ENCODE measurements at places on chromosomes 4 and X.
A peak's percentile ranks its signal among the peaks of the same experiment; 100 is the strongest.

DNA sequence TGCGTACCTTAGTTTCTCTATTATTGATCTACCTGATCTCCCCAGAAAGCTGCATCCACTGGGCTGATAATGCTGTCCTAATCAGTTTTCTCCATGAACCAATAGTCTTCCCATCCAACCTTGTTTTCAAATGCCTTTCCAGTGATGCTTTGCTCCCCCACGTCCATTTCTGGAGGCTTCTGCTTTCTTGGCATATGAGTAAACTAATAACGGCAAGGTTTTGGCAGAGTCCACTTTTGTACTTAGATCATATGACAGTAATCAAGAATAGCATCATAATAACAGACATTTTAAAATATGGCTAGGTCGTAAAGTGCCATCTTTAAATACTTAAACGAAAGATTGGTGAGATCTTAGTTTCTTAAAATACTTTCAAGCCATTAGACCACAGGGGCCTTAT lies 38.4 kb upstream of the FAM9B start:
- DNase-seq, result no peak

- DNase-seq, result no peak
Observed at GRCh38 chrX:374596-374995, 12.1 kb downstream of the PPP2R3B start.

- DNase-seq, result peak; percentile 48
Observed at GRCh38 chr4:3387154-3387942, 54.4 kb upstream of the HGFAC start.

DNA sequence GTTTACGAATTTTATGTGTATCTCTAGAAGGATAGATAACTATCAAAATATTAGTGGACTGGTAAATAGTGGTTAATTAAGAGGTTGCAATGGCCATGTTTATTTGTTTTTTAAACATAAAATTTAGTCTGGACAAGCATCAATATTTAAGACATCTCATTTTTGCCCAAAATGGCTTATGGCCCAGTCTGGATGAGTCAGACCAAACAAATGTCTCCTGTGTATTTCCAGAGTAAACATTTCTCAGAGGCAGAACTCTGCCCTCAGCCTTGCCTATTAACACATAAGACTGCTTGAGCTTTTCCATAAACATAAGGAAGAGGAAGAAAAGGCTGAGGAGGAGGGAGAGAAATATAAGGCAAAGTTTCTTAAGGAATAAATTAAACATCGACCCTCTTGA lies 277.1 kb upstream of the DIAPH2 start:
- no peak for DNase-seq

- DNase-seq, result no peak
Observed at GRCh38 chr4:138053641-138054301, 188.4 kb downstream of the SLC7A11 start.

- no peak for DNase-seq
Observed at GRCh38 chrX:117898226-117898625, 218.4 kb downstream of the KLHL13 start.

- no peak for DNase-seq
Observed at GRCh38 chrX:116009861-116010710, 160.5 kb upstream of the AGTR2 start.

GRCh38 chrX:153513265-153513664 lies 4.2 kb upstream of the ATP2B3 start:
- no peak for DNase-seq

GRCh38 chr4:168560184-168561180 lies 63.6 kb downstream of the PALLD start:
- no peak for DNase-seq

GRCh38 chr4:72971572-72971971 lies 97.9 kb downstream of the COX18 start:
- no peak for DNase-seq

DNA sequence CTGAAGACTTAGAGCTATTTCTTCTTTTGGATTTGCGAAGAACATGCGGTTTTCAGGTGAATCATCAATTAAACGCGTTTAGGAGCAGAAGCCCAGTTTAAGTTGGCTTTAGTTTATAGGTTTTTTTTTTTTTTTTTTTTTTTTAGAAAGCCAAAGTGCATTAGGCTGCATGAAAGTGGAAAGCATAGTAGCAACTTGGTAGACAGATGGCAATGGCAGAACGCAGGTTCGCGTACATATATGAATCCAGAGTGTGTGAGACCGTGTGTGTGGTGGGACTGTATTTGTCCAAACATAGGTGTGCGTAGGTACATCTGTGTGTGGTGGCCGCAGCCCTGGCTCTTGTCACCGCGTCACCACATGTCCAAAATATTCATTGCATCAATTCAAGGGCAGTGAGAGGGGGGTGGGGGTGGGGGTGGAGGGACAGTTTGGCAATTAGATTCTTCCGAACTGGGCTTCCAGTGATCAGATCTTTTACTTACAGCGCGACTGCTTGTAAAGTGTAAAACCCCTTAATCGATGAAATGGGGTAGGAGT lies 901 bp downstream of the JADE1 start:
- DNase-seq, result peak; percentile 48

DNA sequence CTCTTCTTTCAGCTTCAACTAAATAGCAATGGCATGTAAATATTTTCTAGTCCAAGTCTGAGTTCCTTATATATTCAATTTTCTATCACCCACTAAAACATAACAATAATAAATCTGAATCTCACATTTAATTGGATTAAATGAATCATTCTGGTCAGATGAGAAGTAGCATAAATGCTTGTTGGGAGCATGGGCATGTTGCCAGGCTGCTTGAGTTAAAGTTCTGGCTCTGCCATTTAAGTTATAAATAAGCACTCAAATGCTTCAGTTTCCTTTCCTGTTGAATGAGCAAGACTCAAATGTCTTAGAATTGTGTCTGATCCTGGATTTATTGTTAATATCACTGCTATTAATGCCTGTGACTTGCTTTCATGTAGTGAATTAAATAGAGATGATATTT lies 496.3 kb downstream of the STPG2 start:
- no peak for DNase-seq

DNA sequence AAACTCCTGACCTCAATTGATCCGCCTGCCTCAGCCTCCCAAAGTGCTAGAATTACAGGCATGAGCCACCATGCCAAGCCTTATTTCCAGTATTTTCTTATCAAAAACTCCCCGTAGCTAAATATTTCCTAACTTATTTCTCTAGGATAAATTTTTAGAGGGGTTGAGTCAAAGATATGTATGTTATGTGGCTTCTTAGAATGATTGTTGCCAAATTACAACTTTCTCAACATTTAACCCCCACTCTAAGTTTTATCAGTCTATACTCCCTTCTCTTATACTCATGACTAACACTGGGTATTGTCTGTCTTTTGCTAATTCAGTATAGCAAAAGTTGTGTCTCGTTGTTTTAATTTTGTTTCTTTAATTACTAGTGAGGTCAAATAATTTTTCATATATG lies 187.7 kb upstream of the LNX1 start:
- DNase-seq, result no peak

GRCh38 chr4:81509822-81510221 lies 38.1 kb upstream of the RASGEF1B start:
- DNase-seq, result no peak

DNA sequence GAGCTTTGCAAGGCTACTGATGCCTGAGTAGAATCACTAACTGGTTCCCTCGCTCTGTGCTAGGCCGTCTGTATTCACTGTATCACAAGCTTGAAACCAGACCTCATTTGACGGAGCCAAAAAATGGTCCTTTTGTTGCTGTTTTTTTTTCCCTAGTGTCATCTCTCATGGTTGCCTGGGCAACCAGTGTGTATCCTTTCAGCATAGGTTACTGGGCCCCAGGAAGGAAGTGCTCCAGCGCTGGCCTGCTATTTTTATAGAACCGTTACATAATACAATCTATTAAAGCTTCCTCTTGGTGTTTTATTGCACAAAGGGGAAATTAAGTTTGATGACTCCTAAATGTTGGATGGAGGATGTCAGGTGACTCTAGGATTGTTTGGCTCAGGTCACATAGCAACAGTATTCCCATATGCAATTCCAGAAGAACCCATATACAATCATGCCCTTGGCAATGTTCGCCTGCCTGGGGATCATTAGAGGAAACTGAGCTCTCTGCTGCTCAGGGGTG lies 220.4 kb downstream of the SPRY1 start:
- DNase-seq, result peak; percentile 68

DNA sequence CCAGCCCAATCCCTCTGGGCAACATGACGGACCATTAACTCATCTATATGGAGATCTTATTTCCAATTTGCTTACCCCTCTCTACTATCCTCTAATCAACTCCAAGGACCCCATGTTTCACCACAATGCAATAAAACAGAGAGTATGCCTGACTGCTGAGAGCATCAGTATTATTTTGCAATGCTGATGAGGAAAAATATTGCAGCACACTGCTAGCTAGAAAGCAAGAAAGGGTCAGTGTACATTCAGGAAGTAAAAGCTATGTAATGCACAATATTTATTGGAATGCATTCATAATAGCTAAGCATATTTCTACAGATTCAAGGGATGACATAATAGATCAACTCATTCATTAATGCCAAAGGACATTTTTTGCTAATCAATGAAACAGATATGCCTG lies 33.2 kb downstream of the ARAP2 start:
- no peak for DNase-seq

DNA sequence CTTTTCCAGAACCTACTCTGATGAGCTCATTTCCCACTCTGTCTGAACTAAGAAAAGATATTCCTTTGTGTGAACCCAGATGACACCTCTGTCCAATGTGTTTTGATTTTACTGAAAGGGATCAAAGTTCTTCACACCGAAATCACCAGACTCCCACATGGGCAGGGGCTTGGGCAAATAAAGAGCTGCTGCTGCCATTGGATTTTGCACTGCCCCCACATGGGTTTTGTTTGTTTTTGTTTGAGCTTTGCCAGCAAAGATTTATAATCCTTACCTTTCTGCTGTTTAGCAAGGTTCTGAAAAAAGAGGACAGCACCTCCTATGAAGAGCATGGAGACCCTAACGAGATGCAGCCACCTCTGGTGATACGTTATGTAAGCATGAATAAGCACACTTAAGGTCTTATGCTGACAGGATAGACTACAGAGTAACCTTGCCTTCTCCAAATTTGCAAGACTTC lies 44.3 kb downstream of the HSD17B13 start:
- DNase-seq, result no peak

DNA sequence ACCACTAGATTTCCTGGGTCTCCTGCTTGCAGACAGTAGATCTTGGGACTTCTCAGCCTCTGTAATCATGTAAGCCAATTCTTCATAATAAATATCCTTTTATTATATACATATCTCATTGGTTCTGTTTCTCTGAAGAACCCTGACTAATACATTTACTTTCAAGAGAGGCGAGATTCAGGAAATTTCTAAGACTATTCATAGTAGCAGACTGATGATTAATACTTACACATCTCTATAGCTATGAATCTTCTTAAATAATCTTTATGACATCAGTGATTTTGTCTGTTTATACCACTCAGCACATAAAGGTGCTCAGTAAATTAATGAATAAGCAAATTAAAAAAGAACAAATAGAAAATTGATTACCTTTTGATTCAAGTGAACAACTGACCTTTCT lies 682.3 kb upstream of the GRID2 start:
- DNase-seq, result no peak

GRCh38 chrX:8103655-8104054 lies 67.4 kb downstream of the VCX2 start:
- DNase-seq, result no peak

DNA sequence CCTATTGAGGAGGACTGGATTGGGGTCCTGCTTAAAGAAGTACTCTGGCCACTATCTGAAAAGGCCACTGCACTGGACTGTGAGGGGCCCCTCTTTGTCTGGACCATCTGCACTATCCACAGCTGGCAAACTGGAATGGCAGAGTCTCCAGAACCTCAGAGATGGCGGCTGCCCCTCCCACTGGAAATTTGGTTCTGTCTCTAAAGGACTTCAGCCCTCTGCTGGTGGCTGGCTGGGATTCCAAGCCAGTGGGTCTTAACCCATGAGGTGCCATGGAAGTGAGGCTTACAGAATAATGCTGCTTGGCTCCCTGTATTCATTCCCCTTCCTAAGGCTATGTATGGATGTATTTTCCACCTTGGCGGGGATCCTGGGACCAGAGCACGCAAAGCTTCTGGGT lies 41.6 kb upstream of the CYLC1 start:
- no peak for DNase-seq

DNA sequence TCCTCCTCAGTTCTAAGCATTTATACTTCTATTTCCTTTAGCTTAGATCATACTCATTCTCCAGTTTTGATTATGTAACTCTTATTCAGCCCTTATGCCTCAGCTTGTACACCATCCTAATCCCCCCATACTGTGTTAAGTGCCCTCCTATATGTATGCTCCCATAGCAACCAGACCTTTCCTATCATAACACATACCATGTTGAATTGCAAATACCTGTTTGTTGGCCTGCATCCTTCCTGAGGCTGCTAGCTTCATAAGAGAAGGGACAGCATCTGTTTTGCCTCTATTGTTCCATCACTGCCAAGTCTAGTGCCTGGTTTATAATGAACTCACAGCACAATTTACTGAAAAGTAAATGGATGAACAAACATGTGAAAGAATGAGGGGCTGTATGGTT lies 443.7 kb downstream of the CENPC start:
- DNase-seq, result no peak

GRCh38 chr4:40197879-40198689 lies 1.3 kb downstream of the RHOH start:
- no peak for DNase-seq

GRCh38 chr4:48913346-48913745 lies 6.8 kb upstream of the OCIAD2 start:
- DNase-seq, result no peak

DNA sequence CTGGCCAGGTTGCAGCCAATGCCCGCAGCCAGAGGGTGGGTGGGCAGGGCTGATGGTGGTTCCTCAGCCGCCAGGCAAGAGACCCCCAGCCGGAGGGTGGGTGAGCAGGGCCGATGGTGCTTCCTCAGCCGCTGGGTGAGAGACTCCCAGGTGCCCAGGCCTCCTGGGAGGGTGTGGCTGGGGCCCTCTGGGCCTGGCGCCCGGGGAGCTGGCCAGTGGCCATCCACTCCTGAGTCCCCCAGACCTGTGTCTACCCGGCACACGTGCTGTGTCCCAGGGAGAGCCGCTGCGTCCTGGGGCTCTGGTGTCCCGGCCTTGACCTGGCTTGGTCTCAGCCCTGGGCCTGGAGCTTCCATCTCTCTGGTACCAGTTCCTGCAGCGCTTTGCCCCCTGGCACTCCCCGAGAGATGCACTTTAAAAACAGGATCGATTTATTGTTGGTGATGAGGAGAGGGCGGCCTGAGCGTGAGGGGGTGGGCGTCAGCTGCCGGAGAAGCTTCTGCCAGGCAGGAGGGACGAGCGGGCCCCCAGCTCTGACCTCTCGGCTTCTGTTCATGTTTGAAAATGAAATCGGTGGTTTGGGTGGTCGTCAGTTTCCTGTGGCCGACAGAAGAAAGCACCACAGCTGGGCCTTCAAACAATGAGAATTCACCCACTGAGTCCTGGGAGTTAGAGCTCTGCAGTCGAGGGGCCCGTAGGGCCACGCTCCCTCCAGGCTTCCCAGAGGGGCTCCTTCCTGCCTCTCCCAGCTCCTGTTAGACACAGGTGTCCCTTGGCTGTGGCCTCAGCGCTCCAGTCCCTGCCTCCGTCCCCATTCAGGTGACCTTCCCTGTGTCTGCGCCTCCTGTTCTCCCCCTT lies 6.5 kb downstream of the DOK7 start:
- DNase-seq, result no peak

- no peak for DNase-seq
Observed at GRCh38 chr4:3729882-3730226, 36.3 kb upstream of the ADRA2C start.

GRCh38 chrX:76555816-76556215 lies 128.3 kb downstream of the MAGEE1 start:
- peak; percentile 4 for DNase-seq

GRCh38 chr4:93147524-93148212 lies 680.9 kb upstream of the ATOH1 start:
- DNase-seq, result no peak
